ENCODE measurements at places on chromosomes 4 and X.

DNA sequence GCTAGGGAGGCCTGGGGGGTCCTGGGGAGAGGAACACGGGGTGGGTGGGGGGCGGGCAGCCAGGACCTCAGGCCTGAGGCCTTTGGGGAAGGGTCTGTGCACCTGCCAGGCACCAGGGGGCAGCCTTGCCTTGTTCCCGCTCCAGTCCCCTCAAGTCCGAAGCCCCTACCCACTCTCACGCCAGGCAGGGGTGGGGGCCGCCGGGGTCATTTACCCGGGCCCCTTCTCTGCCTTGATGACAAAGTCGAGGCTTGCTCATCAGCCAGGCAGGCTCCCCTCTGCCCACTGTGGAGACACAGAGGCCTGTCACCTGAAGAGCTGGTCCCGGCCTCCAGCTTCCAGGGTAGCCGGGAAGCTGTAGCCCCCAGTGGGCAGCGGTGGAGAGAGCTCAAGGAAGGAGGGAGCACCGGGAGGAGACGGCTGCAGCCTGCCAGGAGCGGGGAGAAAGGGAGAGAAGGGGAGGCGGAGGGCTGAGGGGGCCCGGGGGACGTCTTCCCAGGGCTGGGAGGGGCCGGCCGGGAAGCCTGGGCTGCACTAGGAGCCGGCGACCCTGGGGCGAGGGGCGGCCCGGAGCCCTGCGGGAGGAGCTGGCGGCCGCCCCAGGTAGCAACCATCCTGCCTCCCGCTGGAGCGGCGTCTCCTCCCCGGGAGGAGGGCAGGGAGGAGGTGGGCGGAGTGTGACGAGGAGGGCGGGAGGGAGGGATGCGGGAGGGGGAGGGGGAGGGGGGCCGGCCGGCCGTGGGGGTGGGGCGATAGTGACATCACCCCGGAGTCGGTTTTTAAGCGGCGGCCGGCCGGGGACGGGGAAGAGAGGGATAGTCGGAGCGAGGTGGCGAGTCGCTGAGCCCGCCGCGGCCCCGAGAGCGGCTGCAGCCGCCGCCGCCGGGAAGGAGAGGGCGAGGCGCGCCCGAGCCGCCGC, at the start of gene SLC6A8:
SLC6A8 (plus strand) TSS at position 806 of the 919 bp plus-strand sequence. CDS start 649 bp downstream, outside the sequence.
- DNase-seq = peak; percentile 83

- DNase-seq = no peak
Measured at GRCh38 chrX:114166601-114167000, 417.3 kb upstream of the HTR2C start.

GRCh38 chr4:38802561-38803355, 1.8 kb downstream of the TLR1 start:
- no peak for DNase-seq

DNA sequence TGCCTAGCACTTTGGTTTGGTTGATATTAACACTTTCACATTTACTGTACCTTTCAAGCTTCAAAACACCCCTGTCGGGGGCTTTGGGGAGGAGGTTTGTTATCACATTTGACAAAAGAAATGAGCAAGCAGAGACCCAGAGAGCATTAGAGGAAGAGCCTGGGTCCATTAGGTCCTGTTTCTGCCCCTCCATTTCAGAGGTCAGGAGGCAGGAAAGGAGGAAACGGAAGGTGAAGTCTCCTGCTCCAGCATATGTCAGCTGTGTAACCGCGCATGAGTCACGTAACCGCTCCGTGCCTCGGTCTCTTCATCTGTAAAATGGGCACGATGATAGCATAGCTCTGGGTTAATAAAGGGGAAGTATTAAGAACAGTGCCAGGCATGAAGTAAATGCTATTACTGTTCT, 201.9 kb upstream of the BCOR start:
- DNase-seq = no peak

DNA sequence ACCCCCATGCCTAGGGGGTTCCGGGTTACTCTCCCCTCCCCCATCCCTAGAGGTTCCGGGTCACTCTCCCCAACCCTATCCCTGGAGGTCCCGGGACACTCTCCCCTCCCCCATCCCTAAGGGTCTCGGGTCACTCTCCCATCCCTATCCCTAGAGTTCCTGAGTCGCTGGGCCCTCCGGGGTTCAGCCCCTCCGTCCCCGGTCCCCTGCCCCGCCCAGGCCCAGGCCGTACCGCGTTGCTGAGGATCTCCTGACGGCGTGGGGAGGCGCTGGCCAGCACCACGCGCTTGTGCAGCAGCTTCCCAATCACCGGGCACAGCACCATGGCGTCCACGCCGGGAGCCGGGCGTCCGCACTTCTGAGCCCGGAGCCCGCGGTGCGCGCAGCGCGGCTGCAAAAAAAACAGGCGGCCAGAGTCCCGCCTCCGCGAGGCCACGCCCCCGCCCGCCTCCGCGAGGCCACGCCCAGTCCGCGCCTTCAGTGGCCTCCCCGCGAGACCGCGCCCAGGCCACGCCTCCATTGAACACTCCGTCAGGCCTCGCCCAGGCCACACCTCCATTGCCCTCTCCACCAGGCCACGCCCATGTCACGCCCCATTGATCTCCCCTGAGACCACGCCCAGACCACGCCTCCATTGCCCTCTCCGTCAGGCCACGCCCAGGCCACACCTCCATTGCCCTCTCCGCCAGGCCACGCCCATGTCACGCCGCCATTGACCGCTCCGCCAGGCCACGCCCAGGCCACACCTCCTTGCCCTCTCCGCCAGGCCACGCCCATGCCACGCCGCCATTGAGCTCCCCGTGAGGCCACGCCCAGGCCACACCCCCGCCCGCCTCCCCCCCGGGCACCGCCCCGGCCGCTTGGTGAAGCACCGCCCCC, at the start of gene ASMTL:
ASMTL (minus strand) TSS at position 394 of the 879 bp plus-strand sequence; CDS start at position 325, 69 bp downstream.
- peak; percentile 100 for DNase-seq

GRCh38 chr4:28251831-28252230, 1391.2 kb downstream of the STIM2 start:
- DNase-seq = no peak

GRCh38 chr4:151034829-151035228, 19.7 kb upstream of the LRBA start:
- DNase-seq = no peak

- no peak for DNase-seq
Measured at GRCh38 chr4:89482251-89482650, 174.7 kb upstream of the GPRIN3 start.

Measured in left forelimb (tissue), 1 donor.